Left lung (tissue), 14 donors: ENCODE measurements at places on chromosomes 7 and 10. TPM values are rescaled to one million over a fixed set of nuclear protein-coding genes. Genes with fewer than 3 reads are reported as not detected.

DNA sequence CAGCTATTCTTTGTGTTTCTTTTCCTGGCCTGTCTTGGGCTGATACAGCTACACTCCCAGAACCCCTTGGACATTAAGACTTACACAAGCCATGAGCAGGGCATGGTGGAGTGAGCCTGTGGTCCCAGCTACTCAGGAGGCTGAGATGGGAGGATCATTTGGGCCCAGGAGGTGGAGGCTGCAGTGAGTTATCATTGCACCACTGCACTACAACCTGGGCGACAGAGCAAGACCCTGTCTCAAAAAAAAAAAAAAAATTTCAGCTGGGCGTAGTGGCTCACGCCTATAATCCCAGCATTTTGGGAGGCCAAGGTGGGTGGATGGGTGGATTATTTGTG is 13.6 kb upstream of the FOXK1 start:
- no peaks in the 10 kb centered on the region for H3K27me3 ChIP-seq
- peak overlapping the region; percentile 6 for H3K27ac ChIP-seq
- no peaks in the 10 kb centered on the region for H3K4me1 ChIP-seq
- no peaks in the 10 kb centered on the region for H3K36me3 ChIP-seq
- H3K4me3 ChIP-seq = no peak overlapping the region

- no peaks in the 10 kb centered on the region for H3K4me1 ChIP-seq
- H3K27me3 ChIP-seq = peaks cover 13% of the 10 kb centered on the region
- DNase-seq = no peak
- H3K27ac ChIP-seq = no peak overlapping the region
Observed at GRCh38 chr10:129809841-129810240, 154.2 kb downstream of the EBF3 start.

IGFBP1 gene
- total RNA-seq = not detected

OR6B1 gene
- not detected for total RNA-seq

CAMK2B gene
- total RNA-seq = 0.18 TPM

RSPH10B2 gene
- total RNA-seq = 1.6 TPM

DNA sequence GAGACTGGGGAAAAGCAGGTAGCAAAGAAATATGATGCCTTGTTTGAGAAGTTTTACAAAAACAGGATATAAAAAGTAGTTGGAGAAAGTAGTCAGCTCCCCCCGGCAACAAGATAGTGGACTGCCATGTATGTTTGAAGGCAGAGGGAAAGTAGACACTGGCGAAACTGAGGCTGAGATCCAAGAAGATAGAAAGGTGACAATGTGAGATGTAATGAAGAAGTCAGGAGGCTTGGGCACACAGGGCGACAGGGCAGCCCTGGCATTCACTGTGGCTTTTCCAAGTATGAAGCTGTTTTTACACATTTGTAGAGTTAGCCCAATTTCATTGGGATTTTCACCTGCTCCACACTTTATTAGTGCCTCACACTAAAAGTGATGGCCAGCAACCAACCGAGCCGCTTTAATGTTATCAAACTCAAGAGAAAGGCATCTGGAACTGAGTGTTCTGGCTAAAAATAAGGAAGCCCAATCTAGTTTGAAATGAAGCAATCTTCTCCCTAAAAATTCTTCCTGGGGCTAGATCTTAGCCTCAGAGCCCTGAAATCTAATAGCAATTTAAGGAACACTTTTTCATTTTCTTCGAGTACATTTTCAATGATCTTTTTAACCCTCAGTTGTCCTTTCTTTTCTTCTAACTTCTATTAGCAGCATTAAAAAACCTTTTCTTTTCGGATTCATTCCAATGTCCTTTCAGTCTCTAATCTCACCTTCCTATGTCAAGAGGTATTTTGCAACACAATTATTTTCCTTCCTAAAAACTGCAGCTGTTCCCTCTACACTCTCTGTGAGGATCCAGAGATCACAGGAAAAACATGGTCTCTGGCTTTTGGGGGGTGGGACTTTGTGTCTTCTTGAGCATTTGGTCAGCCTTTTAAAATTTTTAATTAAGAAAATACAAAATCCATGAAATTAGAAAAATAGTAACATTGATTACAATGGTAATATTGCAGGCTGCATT is 108.0 kb downstream of the RNLS start:
- no peaks in the 10 kb centered on the region for H3K36me3 ChIP-seq
- no peaks in the 10 kb centered on the region for H3K27me3 ChIP-seq
- H3K4me3 ChIP-seq = no peak overlapping the region
- DNase-seq = no peak
- H3K27ac ChIP-seq = no peak overlapping the region

PLAC9 gene
- 53.8 TPM for total RNA-seq

- H3K36me3 ChIP-seq = no peaks in the 10 kb centered on the region
- H3K27ac ChIP-seq = no peak overlapping the region
- DNase-seq = no peak
- H3K4me1 ChIP-seq = no peaks in the 10 kb centered on the region
Observed at GRCh38 chr7:70539617-70540016, 592.3 kb upstream of the GALNT17 start.

GRCh38 chr7:143256932-143257331 is 6.3 kb upstream of the GSTK1 start:
- no peak overlapping the region for H3K27ac ChIP-seq
- no peaks in the 10 kb centered on the region for H3K36me3 ChIP-seq
- peaks cover 8% of the 10 kb centered on the region for H3K4me1 ChIP-seq
- no peak overlapping the region for H3K4me3 ChIP-seq
- no peaks in the 10 kb centered on the region for H3K27me3 ChIP-seq
- no peak for DNase-seq

PHYH gene
- total RNA-seq = 26.4 TPM

PCLO gene
- 5.9 TPM for total RNA-seq

- H3K4me1 ChIP-seq = no peaks in the 10 kb centered on the region
- no peaks in the 10 kb centered on the region for H3K36me3 ChIP-seq
- no peak overlapping the region for H3K4me3 ChIP-seq
- H3K27ac ChIP-seq = no peak overlapping the region
- DNase-seq = no peak
- H3K27me3 ChIP-seq = no peaks in the 10 kb centered on the region
Observed at GRCh38 chr7:137073571-137074325, 205.3 kb downstream of the CHRM2 start.

DNA sequence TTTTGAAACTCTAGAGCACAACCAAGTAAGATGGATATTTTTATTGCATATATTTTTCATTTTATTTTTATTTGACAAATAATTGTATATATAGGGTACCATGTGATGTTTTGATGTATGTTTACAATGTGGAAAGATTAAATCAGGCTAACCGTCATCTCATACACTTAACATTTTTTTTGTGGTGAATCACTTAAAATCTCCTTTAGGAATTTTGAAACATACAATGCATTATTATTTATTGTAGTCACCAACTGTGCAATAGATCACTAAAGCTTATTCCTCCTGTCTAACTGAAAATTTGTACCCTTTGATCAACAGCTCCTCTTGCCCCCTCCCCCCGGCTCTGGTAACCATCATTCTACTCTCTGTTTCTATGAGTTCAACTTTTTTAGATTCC is 77.2 kb downstream of the DNAH11 start:
- H3K4me3 ChIP-seq = no peak overlapping the region
- H3K27me3 ChIP-seq = no peaks in the 10 kb centered on the region
- no peak for DNase-seq
- H3K36me3 ChIP-seq = no peaks in the 10 kb centered on the region
- H3K4me1 ChIP-seq = peaks cover 9% of the 10 kb centered on the region

GFRA1 gene
- 2.4 TPM for total RNA-seq

CHST15 gene
- 53.3 TPM for total RNA-seq

GRCh38 chr10:3775696-3776551 is 9.1 kb downstream of the KLF6 start:
- H3K4me3 ChIP-seq = no peak overlapping the region
- H3K36me3 ChIP-seq = peaks cover 68% of the 10 kb centered on the region
- no peak for DNase-seq
- no peaks in the 10 kb centered on the region for H3K27me3 ChIP-seq
- H3K4me1 ChIP-seq = peaks cover 65% of the 10 kb centered on the region
- H3K27ac ChIP-seq = peak overlapping the region; percentile 100

DNA sequence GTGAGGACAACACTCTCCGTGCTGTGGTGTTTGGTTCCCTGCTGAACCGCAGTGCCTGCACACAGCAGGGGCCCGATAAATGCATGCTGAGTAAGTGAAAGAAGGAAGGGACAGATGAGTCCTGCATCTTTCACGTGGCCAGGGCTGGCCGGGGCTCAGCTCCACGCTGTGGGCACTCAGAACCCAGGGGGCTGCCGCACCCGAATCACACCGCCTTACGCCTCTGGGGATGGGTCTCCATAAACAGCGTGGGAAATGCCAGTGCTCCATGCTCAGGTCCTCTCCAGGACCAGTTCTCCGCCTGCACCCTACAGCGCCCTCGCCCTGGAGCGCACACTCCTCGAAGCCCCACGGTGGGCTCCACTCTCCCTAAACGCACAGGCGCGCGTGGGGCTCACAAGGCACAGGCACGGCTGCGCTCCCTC is 38.1 kb downstream of the RASGEF1A start:
- H3K36me3 ChIP-seq = no peaks in the 10 kb centered on the region
- H3K4me1 ChIP-seq = peaks cover 19% of the 10 kb centered on the region
- DNase-seq = no peak
- H3K27me3 ChIP-seq = peaks cover 31% of the 10 kb centered on the region
- peak overlapping the region; percentile 48 for H3K4me3 ChIP-seq

- H3K36me3 ChIP-seq = no peaks in the 10 kb centered on the region
- no peak overlapping the region for H3K27ac ChIP-seq
- H3K27me3 ChIP-seq = no peaks in the 10 kb centered on the region
- no peaks in the 10 kb centered on the region for H3K4me1 ChIP-seq
Observed at GRCh38 chr7:43752411-43752810, 6.1 kb upstream of the BLVRA start.

- no peak overlapping the region for H3K27ac ChIP-seq
- DNase-seq = no peak
- no peaks in the 10 kb centered on the region for H3K27me3 ChIP-seq
- H3K36me3 ChIP-seq = no peaks in the 10 kb centered on the region
Observed at GRCh38 chr7:17530244-17530643, 231.8 kb downstream of the AHR start.

- no peaks in the 10 kb centered on the region for H3K27me3 ChIP-seq
- H3K4me3 ChIP-seq = no peak overlapping the region
- H3K36me3 ChIP-seq = no peaks in the 10 kb centered on the region
- no peaks in the 10 kb centered on the region for H3K4me1 ChIP-seq
Observed at GRCh38 chr10:116716381-116716780, 26.0 kb downstream of the HSPA12A start.

GRCh38 chr10:83680470-83680891 is 458.8 kb upstream of the GHITM start:
- DNase-seq = no peak
- no peak overlapping the region for H3K27ac ChIP-seq
- no peaks in the 10 kb centered on the region for H3K4me1 ChIP-seq
- no peaks in the 10 kb centered on the region for H3K36me3 ChIP-seq

- H3K36me3 ChIP-seq = no peaks in the 10 kb centered on the region
- no peak overlapping the region for H3K27ac ChIP-seq
- H3K27me3 ChIP-seq = no peaks in the 10 kb centered on the region
- no peaks in the 10 kb centered on the region for H3K4me1 ChIP-seq
Observed at GRCh38 chr7:154968336-154969001, 34.5 kb downstream of the PAXIP1 start.

ORC5 gene
- total RNA-seq = 14.4 TPM

DNA sequence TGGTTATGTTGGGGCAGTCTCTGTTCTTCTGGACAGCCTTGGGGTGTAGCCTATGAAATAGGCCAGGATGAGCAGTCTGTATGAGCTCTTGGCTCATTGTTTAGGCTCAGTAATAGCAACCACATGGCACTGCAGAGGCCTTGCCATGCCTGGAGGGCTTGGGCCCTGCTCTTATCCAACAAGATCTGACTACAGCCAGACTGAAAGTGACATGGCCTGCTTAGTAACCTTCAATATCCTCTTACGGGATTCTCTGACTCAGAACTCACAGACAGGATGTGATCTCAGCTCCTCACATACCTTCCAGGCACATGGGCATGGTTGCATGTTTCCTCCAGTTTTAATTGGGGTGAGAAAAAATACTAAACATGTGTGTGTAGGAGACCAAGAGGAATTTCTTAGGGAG is 289.3 kb downstream of the PTEN start:
- DNase-seq = no peak
- no peaks in the 10 kb centered on the region for H3K4me1 ChIP-seq
- no peaks in the 10 kb centered on the region for H3K27me3 ChIP-seq
- H3K27ac ChIP-seq = peak overlapping the region; percentile 52
- no peaks in the 10 kb centered on the region for H3K36me3 ChIP-seq

FZD8 gene
- 16.4 TPM for total RNA-seq

DNA sequence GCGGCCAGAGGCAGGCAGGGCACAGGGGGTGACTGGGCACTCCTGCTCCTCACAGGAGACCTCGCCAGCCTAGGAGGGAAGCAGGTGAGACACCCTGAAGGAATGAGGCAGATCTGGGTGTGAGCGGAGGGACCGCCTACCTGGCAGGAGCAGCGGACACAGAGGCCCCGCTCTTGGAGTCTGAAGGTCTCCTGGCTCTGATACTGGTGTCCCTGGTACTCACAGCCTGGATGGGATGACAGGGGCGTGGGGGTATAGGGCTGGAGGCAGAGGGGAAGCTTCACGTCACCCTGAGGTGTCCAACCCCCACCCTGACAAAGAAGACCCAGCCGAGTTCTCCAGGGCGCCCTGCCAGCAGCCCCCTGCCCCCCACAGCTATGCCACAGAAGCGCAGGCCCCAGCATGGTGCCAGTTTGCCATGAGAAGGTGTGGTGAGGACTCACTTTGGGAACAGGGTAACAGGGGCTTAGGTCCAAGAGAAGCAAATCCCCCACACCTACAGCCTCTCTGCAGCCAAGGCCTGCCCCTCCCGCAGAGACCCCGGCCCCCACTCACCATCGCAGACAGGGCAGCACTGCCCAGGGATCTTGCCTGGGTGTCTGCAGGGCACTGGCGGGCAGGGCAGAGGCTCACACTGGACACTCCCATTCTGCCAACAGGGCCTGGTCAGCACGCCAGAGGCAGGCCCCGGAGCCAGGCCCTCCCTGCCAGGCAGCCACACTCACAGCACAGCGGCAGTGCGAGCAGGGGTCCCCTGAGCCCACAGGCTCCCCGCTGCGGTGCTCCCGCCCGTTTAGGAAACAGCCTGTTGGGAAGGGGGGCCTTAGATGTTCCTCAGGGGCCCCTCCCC is 17.0 kb downstream of the KCP start:
- no peak overlapping the region for H3K27ac ChIP-seq
- H3K36me3 ChIP-seq = no peaks in the 10 kb centered on the region
- no peaks in the 10 kb centered on the region for H3K4me1 ChIP-seq
- H3K27me3 ChIP-seq = peaks cover 49% of the 10 kb centered on the region

C10orf105 gene
- total RNA-seq = 1.0 TPM
